ENCODE measurements at places on chromosomes 11 and 22.

- peak; percentile 85 for DNase-seq
Measured at GRCh38 chr11:1763796-1764661, at the start of gene CTSD. CTSD (minus strand) TSS chr11:1763927; CDS start chr11:1763859, 68 bp downstream.

DNA sequence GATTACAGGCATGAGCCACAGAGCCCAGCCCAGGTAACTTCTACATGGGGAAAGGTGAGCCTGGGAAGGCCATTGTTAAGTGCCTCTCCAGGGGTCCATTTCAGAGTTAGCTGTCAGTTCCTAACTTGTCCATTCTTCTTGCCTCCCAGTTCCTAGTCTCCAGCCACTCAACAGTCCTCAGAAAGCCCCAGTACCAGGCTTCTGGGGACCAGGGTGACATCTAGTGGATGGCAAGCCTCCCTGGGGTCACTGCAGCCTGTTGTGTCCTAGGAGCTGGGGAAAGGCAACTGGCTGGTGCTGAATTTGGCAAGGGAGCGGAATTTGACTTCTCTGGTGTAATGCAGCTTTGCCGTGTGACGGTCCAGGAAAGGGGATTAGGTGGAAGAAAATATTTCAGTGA, 2.1 kb downstream of the LGALS12 start:
- DNase-seq, result no peak

GRCh38 chr22:36239150-36239400, 252 bp downstream of the APOL2 start:
- DNase-seq, result no peak

GRCh38 chr11:75839851-75840250, 24.8 kb downstream of the UVRAG start:
- no peak for DNase-seq

DNA sequence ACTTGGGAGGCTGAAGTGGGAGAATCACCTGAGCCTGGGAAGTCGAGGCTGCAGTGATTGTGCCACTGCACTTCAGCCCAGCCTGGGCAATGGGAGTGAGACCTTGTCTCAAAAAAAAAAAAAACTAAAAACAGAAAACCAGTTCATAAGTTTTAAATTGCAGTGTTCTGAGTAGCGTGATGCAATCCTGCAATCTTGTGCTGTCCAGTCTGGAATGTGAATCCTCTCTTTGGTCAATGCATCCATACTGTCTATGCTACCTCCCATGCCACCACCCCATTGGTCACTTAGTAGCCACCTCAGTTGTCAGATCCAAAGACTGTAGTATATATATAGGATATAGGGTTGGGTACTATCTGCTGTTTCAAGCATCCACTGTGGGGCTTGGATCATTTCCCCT, 11.1 kb downstream of the YAP1 start:
- no peak for DNase-seq

- DNase-seq, result no peak
Measured at GRCh38 chr22:29105468-29105867, 32.6 kb downstream of the KREMEN1 start.

DNA sequence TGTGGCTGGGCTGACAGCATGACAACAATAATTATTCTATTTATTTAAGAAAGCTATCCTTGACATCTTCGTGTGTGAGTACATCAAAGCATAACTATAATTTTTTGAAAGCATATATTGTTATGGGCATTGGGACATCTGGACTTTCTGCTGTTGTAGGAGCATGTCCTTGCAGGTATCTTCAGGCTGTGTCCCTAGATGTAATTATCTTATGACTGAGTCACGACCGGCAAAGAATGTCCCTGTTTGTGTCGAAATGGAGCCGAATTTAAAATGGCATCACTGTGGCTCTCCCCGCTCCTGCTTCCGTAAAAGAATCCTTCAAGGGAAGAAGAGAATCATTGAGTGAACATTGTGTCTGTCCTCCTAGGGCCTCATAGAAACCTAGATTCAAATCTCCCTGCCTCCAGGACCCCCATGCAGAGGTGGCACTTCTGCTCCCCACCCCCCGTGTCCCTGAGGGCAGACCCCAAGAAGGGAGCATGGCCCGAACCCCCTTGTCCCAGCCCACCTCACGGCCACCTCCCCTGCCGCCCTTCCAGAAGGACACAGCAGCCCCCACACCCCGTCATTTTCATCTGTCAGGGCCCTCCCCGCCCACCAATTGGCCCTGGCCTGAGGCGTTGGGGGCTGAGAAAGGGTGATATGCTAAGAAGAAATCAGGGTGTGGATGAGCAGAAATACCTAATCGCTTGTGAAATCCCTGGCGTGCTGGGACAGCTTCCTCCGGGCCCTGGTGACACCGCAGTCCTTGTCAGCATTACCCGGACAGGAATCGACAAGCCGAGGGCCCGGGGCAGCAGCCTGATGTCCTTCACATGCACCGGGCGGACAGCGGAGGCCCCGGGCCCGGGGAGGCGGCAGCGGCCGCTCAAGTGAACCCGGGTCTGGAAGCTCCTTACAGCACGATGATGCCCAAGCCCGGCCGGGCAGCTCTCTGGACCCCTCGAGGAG, 48.6 kb upstream of the SLC22A12 start:
- DNase-seq, result no peak

GRCh38 chr22:23512348-23512705, 67.8 kb downstream of the IGLL1 start:
- no peak for DNase-seq
